Nephron progenitor cell (in vitro differentiated cells): ENCODE measurements at places on chromosomes 11 and 22.

GRCh38 chr22:35601743-35602615 lies 15.2 kb downstream of the MB start:
- DNase-seq, result no peak

DNA sequence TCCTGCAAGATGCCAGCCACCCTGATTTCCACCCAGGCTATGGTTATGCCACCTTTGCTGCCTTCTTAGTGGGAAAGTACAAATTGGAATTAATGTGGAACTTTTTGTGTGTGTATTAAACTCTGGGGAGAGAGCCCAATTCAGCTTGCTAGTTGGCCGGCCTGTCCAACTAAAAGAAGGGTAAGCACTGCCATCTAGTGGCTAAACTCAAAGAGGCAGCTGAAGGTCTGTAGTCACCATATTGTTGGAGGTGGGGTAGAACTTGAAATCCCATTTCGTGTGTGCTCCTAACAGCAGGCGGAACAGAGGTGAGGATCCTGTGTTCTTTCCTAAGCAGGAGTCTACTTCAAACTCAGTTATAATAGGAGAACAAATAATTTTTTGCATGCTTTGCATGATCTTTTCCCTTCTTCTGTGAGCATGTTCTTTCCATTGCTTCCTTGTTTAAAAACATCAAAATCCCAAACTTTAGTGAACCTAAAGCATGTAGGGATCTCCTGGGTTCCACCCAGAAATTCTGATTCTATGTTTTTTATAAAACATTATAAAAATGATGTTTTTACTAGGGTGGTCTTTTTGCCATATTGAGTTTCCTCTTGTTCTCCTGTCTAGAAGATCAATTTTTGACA lies 138.8 kb upstream of the SORL1-AS1 start:
- DNase-seq, result peak; percentile 75

DNA sequence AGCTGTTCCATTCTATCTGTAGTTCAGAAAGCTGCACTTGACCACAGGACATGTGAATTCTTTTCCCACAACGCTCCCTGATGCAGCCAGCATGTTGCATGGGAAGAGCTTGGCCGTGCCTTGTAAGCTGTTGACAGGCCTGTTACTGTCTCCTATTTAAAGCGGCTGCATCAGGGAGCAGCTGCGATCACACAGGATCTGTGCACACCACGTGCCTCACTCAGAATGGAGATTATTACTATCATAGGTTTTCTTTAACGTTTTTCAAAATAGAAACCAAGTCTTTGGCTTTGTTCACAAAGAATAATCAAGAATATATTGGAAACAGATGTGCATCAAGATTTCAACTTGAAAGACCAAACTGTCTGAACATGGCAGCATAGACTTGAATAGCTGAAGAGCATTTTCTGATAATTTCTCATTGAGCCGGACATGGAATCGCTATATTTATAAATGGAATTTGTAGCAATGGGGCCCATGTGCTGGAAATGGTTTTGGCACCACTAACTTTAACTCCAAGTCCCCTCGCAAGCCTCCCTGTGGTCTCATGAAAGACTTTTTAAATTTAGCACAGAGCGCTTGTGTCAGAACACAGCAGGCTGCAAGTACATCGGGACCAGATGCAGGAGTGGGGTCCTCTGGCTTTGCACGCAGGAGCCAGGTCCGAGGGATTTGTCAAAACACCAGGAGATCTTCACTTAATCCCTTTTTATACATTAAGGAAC lies 40.8 kb upstream of the MYO18B start:
- DNase-seq, result no peak

- peak; percentile 92 for DNase-seq
These were observed 472 bp downstream of the APOA5 start for GRCh38 chr11:116791002-116791812.

DNA sequence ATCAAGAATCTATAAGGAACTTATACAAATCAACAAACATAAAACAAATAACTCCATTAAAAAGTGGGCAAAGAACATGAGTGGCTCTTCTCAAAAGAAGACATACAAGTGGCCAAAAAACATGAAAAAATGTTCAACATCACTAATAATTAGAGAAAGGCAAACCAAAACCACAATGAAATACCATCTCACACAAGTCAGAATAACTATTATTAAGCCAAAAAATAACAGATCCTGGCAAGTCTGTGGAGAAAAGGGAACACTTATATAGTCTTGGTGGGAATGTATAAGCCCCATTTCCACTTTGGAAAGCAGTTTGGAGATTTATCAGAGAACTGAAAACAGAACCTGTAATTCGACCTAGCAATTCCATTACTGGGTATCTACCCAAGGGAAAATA lies 921.0 kb downstream of the KCNA4 start:
- DNase-seq, result no peak

- DNase-seq, result no peak
These were observed 5.7 kb downstream of the KCNQ1 start for GRCh38 chr11:2450321-2451041.

DNA sequence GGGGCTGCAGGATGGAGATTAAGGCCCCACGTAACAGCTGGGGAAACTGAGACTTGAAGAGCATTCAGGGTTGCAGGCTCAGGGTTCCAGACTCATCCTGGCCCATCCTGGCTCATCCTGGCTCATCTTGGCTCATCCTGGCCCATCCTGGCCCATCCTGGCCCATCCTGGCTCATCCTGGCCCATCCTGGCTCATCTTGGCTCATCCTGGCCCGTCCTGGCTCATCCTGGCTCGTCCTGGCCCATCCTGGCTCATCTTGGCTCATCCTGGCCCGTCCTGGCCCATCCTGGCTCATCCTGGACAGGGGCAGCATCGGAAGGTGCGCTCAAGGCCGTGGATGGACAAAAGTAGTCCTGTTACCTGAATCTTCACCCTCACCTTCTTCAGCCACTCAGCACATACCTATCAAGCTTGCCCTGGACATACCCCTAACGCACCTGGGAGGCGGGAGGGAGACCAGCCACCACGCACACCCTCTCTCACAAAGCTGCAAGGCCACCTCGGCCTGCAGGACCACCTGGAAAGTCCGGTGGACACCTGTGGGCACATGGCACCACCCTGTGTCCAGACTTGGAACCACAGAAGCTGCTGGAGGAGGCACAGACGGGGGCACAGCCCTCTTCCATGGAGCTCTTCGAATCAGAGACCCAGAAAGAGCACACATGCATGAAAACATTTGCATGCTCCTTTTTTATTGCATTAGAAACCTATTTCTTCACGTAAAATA lies 20.3 kb upstream of the NLRP6 start:
- no peak for DNase-seq

GRCh38 chr11:112085822-112086421 lies 634 bp downstream of the TIMM8B start:
- DNase-seq, result no peak

- DNase-seq, result peak; percentile 81
These were observed at the start of gene ZNF215 for GRCh38 chr11:6926208-6927029. Gene ZNF215, plus strand, starts transcription at chr11:6926426. Its CDS starts 5,847 bp downstream, at chr11:6932273.

GRCh38 chr11:47980907-47981621 lies 705 bp downstream of the PTPRJ start:
- peak; percentile 74 for DNase-seq

- DNase-seq, result no peak
These were observed 981.6 kb upstream of the FAT3 start for GRCh38 chr11:91243051-91243450.

GRCh38 chr11:2929950-2930703 lies 907 bp upstream of the PHLDA2 start:
- peak; percentile 58 for DNase-seq

GRCh38 chr11:125245299-125245698 lies 80.7 kb downstream of the PKNOX2 start:
- no peak for DNase-seq

GRCh38 chr22:35462498-35463230 lies 62.7 kb downstream of the MCM5 start:
- DNase-seq, result no peak
